ENCODE measurements at places on chromosomes 1 and 21. TPM values are rescaled to one million over a fixed set of nuclear protein-coding genes. Genes with fewer than 3 reads are reported as not detected.

The LIPI gene
- total RNA-seq = not detected

The NCSTN gene
- total RNA-seq = 108 TPM

The FCRL1 gene
- 4.2 TPM for total RNA-seq

The PTGFRN gene
- 31.1 TPM for total RNA-seq

The VTCN1 gene
- 0.77 TPM for total RNA-seq
